ENCODE measurements at places on chromosomes 11 and 22.

DNA sequence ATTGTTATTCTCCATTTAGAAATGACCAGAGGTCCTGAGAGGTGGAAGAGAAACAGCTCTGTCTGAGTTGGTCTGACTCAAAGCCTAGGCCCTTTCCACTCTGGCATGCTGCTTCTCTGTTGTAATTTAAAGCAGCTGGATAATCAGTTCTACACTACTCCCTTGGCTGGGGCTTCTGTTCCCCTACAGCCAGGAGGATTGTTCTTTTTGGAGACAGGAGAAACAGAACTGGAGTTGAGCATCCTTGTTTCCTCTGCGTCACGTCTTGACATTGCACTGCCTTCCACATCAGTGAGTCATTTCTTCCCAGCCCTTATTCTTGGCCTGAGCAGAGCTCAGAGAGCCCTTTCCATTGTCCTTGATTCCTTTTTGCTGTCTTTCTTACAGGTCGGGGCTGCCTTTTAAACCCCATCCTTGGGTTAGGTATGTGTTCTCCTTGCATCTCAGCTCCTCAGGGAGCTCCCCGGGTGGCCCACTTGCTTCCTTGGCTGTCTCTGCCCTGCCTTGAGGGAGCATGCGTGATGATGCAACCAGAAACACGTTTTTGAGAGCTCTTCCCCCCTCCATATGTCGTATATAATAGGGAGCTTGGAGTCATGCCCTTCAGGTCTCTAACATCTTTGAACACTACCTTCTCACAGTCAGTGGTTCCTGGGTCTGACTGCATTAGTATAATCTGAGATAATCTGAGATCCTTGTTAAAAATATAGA is 35.7 kb downstream of the CYB5R2 start:
- DNase-seq: no peak

DNA sequence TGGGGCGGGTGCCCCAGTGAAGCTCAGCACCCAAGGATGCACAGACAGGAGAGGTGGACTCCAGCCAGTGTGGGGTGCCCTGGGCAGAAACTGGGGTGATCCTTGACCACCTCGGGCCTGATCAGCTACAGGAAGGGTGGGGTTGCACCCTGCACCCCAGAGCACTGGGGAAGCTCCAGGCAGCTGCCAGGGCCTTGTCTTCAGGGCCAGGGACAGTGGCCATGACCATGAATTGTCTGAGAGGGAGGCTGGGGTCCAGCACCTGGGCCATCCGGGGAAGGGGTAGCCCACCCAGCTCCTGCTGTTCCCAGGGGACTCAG is 17.6 kb downstream of the IL17REL start:
- no peak for DNase-seq

DNA sequence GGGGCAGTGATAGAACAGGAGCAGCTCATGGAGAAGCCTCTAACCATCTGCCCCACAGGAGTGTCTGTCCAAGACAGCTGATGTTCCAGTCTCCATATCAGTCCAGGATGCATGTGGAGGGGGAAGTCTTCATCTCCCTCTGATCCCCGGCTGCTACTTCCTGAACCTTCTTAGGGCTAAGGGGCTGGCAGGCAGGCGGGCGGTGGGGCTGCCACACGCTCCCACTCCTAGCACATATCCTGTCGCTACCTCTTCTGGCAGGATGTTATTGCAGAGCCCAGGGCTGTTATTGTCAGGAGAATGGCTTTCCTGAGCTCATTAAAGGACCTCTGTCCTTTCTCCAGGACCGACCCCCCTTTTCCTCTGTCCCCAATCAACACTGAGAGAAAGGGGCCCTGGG is 25.4 kb downstream of the LRRC55 start:
- DNase-seq: no peak

- no peak for DNase-seq
Measured at GRCh38 chr22:44698531-44699421, 3.2 kb upstream of the PRR5 start.

- DNase-seq: no peak
Measured at GRCh38 chr22:24402460-24403192, 24.8 kb upstream of the ADORA2A start.

- no peak for DNase-seq
Measured at GRCh38 chr11:75797116-75797515, 17.9 kb upstream of the UVRAG start.

- peak; percentile 37 for DNase-seq
Measured at GRCh38 chr11:96155627-96156378, 187.2 kb downstream of the MAML2 start.

GRCh38 chr11:118151431-118151830 is 1.2 kb downstream of the SCN4B start:
- DNase-seq: no peak

DNA sequence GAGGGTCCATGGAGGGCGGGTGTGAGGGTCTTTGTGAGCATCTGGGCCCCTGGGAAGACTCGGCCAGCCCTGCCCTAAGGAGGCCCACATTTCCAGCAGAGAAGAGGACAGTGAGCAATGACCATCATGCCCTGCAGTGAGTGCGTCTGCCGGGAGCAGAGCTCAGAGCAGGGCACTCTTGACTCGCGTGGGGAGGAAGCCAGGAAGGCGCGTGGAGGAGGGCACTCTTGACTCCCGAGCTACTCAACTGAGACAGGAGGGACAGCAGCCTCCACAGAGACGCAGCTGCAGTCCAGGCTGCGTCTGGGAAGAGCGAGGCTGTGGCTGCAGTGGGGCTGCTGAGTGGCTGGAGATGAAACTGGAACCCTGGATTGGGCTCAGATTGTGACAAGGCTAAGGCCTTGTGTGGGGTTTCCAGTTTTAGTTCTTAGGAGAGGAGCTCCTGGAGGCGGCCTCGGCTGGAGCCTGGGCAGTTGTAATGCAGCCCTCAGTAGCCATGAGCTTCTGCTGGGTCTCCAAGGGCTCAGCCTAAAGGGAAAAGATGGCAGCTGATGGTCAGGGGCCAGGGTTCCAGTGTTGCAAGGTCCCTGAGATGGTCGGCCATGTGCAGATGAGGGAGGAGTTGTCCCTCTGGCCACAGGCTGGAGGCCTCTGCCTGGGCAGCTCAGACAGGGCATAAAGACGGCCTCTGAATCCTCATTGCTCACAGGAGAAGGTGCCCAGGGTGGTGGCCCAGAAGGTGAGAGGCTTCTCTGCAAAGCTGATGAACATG is 264.7 kb upstream of the B3GAT1 start:
- no peak for DNase-seq

DNA sequence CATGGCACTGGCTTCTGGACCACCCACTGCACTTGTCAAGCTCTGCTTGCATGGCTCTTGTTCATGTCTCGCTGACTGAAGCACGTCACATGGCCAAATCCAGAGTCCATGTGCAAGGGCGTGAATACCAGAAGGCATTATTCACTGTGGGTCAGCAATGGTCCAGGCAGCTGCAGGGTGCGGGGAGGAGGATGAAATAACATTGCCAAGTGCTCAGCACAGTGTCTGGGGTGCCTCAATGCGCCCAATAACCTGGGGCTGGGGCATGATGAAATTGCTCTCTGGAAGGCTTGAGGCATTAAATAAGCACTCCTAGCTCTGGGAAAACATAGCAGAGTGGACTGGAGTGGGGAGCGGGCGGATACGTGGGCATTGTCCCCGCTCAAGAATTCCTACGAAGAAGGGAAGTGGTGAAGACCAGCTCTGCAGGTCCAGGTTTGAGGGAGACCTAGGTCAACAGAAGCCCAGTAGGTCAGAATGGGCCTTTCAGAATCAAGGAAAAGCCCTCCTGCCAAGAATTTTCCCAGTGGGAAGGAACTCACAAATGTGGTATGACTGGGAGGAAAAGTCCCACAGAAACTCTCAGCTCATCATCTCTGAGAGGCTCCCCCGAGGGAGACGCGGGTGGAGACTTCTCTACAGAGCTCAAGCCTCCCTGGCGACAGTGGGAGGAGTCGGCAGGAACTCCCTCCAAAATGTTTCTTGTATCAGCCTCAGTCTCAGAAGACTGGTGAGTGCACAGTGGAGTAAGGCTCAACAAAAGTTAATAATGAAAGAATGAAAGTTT is 15.3 kb upstream of the ACCSL start:
- no peak for DNase-seq

DNA sequence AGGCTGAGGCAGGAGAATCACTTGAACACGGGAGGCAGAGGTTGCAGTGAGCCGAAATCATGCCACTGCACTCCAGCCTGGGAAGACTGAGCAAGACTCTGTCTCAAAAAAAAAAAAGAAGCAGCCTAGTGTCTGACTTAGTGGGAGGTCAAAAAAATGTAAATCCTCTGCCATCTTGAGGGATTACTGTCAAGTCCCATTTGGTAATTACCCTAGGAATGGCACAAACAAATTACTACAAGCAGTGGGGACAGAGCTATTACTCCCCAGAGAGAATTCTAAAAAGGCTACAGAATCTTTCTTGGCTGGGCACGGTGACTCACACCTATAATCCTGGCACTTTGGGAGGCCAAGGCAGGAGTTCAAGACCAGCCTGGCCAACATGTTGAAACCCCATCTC is 3.8 kb downstream of the SERPING1 start:
- no peak for DNase-seq

- no peak for DNase-seq
Measured at GRCh38 chr11:94486068-94486467, 7.6 kb downstream of the MRE11 start.

DNA sequence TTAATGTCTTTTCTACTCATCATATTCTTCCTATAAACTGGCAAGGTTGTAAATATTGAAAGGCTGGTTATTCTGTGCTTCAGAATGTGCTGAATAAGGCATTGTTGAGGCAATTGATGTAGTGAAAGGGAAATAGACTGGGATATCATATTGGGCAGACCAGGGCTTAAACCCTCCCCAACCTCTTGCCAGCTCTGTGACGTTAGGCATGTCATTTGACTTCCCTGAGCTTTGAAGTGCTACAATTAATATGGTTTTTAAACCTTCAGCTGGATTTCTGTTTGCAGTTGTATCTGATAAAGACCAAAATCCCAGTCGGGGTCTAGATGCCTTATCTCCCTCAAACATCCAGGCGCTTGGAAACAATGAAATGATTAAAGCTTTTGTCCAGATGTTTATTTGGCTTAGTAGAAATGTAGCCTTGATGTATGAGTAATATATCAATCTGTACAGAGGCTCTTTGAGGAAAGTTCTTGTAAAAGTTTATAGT is 208.1 kb downstream of the DBX1 start:
- DNase-seq: no peak

DNA sequence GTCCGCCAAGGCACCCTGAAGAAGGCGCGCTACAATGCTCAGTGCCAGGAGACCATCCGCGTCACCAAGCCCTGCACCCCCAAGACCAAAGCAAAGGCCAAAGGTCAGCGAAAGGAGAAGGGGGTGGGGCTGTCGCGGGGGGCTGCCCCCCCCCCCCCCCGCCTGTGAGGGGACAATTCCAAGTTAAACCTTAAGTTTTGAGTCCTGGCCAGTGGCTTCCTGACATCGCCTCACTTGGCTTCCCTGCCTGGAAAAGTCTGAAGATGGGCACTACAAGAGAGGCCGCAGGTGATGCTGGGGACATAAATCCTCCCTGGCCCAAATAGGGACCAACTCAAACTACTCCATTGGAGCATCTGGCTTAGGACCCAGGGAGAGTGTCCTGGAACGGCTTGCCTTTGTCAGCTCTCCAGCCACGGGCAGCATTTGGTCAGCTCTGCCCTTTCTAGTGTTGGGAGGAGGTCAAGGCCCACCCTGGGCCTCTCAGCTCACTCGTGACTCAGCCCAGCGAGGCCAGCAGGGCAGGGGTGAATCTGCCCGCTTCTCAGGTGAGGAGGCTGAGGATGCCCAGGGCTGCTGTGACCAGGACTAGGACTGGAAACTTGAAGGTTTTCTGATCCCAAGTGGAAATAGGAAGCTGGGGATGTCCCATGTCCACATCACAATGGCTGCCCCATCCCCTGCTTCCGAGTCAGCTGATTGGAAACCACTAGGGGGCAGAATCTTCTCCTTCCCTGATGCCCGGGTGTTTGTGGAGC is 1.4 kb downstream of the MDK start:
- no peak for DNase-seq

DNA sequence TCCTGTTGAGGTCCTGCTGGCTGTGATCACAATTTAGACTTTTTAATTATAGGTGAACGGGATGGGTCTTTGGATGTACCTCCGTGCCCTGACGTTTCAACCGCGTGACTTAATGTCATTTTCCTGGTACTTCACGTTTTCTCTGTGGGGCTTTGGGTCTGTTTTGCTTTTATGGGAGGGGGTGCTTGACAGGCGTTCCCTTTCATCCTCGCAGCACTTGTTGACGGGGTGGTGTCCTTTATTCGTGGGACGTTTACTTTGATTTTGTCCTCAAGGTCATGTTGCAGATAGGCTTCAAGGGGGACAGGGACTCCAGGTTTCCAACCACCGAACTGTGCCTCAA is 994 bp downstream of the PPP6R3 start:
- no peak for DNase-seq

DNA sequence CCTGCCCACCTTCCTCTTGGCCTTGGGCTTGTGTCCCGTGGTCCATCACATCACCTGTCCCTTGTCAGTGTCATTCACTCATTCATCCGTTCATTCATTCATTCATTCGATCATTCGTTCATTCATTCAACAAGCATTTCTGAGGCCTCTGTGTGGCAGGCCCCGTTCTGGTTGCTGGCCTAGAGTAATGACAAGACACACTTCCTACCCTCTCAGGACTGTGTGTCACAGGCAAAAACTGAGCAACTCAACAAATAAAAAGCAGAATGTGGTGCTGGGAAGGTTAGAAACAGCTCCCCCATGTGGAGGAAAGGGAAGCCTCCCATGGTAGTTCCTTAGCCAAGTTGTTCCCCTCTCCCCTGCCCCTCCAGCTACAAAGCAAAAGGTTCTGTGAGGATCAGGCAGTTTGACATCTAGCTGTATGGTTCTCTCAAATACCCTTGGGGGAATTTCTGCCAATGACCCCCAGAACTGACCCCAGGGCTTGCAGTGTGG is 1.6 kb upstream of the OMP start:
- no peak for DNase-seq

- no peak for DNase-seq
Measured at GRCh38 chr11:43832536-43832935, 48.1 kb upstream of the ALKBH3 start.

- DNase-seq: no peak
Measured at GRCh38 chr11:22433094-22433455, 94.9 kb downstream of the SLC17A6 start.

DNA sequence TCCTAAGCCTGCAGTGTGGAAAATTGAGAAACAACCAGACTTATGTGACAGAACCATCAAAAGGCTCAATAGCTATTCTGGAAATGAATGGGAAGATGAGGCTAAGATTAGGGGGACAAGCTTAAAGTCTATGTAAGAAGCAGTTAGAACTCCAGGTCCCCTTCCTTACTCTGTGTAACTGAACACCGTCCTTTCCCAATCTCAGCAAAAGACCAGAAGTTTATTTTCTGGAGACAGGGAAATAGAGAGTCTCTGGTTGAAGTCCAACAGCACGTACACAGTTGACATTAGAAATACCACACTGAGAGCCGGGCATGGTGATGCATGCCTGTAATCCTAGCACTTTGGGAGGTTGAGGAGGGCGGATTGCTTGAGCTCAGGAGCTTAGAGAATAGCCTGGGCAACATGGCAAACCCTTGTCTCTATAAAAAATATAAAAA is 93.9 kb downstream of the CD44 start:
- DNase-seq: no peak

DNA sequence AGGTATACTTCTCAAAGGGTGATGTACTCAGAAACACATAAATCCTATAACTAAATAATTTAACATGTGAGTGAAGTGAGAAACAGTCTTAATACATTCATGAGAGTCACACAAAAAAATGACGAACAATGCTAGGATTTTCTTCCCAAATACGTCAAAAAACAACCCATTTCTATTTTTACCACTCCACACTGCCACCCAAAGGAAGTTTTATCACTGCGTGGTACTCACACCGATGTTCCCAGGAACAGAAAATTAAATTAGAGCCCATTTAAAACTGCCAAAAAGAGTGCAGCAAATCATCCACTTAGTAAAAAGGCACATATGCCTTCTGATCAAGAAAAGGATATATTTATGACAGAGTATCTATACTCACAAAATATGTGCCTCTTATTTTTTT is 710.9 kb upstream of the FAT3 start:
- no peak for DNase-seq
